ENCODE measurements at places on chromosomes 2 and 18.

DNA sequence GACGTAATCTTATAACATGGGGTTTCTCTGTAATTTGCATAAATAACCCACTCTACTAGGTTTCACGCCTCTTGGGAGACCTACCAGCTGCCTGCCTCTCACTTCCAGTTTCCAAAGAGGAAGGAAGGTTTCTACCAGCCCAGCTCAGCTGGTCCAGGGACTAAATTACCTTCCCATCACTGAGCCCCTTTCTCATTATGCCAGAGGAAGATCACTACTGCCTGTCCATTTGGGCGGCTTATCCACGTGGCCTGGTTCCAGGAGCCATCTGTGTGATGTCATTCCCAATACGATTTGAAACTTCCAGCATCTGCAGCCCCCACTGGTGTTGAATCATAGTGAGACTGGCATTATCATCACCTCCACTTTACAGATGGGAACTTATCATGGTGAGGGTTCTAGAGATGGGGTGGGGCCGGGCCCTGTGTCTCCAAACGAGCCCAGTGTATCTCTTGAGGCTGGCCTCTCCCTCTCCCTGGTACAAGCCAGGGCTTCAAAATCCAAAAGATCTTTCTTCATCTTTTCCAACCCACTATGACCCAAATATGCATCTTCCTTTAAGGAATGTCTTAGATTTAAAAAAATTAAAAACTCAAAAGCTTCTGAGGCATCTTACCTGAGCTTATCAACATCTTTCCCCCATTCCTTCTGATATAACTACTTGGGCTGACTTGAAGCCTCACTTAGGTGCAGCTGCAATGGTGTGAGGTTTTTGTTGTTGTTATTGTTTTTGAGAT, 140.8 kb downstream of the DDX1 start:
- no peak for DNase-seq

GRCh38 chr2:38269421-38269820, 107.7 kb downstream of the ATL2 start:
- DNase-seq = no peak

DNA sequence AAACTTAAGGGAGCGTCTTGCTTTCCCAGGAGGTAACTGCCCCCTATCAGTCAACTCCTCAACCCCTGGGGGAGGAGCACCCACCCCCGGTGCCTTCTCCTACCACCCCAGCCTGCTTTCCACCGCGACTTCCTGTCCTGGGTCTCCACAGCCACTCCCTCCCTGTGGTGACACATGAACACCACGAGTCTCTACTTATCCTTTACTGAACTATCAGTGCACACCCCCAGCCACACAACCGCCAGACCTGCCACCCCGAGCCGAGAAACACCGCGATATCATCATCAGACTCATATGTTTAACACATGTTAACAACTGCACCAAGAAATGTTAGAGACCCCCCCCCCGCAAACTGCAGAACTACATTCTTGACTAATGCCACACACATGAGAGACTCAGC, 43.3 kb downstream of the LONRF2 start:
- DNase-seq = no peak

GRCh38 chr2:175585496-175585895, 404.0 kb upstream of the ATP5MC3 start:
- no peak for DNase-seq

GRCh38 chr2:197077336-197077735, 150.8 kb upstream of the PGAP1 start:
- no peak for DNase-seq

- no peak for DNase-seq
Measured at GRCh38 chr2:178531168-178531567, 50.9 kb downstream of the PLEKHA3 start.

GRCh38 chr2:180419212-180419611, 412.1 kb upstream of the CWC22 start:
- DNase-seq = no peak

DNA sequence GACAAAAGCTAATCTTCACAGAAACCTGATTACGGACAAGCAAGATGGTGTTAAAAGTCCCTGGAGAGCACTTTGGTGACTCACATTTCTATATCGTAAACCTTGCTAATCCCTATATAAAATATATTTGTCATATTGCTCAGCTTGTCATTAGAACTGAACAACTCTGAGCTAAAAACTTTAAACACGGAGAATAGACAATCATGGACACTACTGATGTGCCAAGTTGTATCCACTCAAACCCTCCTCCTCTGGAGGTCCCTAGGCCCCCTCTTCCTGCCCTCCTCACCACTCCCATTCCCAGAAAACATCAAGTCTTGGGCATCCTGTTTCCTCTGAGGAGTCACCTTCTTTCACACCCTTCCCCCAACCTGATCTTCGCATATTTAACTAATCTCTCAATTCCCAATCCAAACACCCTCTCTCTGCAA, 138.7 kb upstream of the PID1 start:
- DNase-seq = no peak

GRCh38 chr2:75431763-75432162, 129.0 kb downstream of the EVA1A start:
- no peak for DNase-seq

DNA sequence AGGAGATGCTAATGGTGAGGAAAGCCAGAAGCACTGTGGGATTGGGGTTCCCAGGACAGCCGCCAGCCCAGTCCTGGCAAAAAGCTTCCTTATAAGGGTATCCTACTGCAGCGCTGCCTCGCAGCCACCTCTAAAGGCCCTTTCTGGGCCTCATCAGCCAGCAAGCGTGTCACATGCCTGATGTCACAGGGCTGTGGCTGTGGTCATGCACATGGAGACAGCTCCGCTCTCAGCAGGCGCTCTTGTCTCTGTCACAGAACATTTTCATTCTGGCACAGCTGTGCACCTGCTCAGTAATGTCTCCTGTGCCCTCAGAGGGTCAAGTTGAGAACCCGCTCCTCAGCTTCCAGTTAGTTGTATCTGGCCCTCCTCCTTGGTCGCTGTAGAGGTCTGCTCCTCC, 17.7 kb upstream of the MAL start:
- DNase-seq = no peak

GRCh38 chr2:74387346-74387745, 7.2 kb upstream of the DCTN1 start:
- DNase-seq = no peak

- DNase-seq = no peak
Measured at GRCh38 chr18:9867071-9867594, 18.6 kb upstream of the TXNDC2 start.

DNA sequence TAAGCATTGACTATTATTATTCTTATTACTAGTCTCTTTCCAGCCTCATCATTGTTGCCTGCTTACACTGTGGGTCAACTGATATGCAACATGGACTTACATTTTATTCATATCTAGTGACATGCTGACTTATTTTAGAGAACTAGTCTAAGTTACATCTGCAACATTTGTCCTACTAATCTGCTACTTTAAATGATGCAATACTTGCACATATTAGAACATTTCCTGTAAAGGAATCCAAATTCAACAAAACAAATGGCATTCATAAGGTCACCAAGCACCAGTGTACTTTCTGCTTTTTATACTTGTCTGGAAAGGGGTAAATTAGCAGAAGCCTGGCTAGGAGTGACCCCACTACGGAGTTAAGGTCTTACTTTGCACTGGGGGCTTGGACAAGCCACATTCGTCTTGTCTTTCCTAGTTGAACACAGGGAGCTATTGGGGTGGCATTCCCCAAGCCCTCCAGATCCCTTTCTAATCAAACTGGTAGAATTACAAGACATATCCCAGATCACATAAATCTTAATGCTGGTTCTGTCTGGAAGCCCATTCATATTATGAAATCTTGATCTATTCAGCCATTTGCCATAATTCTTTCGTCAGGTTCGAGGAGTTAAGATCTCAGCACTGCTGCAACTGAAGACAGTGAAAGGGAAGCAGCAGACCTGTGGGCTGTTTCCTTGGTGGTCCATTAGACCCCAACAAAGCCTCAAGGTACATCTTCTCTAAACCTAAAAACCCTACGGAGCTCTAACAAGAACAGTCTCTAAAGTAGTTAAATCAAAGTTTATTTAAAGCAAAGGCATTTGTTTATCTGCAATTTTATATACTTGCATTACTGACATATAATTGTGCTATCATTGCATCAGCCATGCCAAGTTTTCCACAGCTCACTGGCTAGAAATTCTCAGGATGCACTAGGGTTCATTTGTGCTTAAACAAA, 49.9 kb upstream of the RTN4 start:
- DNase-seq = peak; percentile 39

DNA sequence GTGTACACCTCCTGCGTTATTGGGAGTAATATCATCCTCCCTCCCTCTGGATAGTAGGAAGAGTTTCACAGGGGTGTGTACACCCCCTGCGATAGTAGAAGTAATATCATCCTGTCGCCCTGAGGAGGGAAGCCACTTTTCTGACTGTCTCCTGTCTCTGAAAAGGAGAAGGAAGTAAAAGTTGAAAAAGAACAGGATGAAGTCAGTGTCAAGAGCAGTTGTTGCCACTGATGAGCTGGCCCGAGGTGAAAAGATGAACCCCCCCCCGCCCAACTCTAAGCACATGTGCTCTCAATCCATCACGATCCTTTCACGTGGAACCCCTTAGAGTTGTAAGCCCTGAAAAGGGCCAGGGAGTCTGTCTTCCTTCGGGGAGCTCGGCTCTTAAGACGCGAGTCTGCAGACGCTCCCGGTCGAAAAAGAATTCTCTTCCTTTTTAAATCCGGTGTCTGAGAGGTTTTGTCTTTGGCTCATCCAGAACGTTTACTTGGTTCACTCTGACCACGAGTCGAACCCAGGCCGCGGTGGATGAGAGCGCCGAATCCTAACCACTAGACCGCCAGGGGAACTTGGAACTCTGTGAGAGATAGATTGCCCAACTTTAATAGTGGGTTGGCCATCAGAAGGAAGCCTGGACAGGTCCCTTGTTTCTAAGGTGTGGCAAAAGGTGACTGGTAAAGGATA, 22.4 kb upstream of the NAGK start:
- DNase-seq = no peak

DNA sequence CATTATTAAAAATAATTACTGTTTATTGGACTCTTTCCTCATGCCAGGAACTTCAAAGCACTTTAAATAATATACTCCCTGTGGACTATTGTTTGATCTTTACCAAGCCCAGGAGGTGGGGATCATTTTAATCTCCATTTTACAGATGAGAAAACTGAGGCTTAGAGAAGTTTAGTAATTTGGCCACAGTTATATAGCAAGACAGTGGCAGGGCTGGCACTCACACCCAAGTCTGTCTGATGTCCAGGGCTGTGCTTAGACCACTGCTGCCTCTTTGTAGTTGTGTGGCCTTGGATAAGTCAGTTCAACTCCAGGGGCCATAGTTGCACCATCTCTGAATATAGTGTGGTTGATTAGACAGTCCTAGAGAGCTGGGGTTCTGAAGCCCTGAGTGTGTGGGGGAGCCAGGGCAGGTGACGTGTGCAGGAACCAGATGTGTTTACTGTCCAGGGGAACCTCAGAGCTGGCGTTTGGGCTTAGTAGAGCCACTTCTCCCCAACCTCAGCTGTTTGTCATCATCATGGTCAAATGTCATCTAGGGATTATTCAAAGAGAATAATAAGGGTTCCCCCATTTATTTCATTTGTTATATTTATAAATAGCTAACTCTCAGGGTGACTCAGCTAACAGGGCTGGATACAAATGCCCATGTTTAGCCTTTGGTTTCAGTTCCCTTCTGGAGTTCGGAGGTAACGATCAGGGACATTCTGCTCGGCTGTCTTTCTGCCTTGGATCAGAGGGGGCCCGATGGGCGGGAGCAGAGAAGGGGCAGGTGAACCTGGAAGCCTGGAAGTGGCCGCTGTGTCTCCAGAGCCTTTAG, 68.0 kb downstream of the BOLA3 start:
- DNase-seq = no peak

DNA sequence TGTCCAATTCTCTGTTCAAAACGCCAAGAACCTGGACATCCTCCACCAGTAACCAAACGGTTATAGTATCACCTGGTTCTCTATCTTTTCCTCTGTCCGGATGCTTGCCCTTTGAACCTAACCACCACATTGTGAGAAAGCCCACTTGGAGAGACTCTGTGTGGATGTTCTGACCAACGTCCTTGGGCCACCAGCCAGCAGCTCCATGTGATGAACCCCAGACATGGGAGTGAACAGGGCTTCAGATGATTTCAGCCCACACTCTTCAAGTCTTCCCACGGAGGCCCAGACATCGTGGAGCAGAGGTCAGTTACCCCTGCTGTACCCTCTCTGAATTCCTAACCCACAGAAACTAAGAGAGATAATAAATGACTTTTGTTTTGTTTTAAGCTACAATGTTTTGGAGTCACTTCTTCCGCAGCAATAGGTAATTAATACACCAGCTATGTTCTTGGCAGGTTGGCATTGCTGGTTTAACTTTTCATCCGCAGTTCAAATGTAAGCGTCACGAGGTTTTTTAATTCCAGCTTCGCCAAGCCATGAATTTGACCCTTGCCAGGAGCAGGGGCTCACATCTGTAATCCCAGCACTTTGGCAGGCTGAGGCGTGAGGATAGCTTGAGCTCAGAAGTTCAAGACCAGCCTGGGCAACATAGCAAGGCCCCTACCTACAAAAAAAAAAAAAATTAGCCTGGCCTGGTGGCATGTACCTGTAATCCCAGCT, 36.1 kb upstream of the ZNF532 start:
- DNase-seq = no peak

DNA sequence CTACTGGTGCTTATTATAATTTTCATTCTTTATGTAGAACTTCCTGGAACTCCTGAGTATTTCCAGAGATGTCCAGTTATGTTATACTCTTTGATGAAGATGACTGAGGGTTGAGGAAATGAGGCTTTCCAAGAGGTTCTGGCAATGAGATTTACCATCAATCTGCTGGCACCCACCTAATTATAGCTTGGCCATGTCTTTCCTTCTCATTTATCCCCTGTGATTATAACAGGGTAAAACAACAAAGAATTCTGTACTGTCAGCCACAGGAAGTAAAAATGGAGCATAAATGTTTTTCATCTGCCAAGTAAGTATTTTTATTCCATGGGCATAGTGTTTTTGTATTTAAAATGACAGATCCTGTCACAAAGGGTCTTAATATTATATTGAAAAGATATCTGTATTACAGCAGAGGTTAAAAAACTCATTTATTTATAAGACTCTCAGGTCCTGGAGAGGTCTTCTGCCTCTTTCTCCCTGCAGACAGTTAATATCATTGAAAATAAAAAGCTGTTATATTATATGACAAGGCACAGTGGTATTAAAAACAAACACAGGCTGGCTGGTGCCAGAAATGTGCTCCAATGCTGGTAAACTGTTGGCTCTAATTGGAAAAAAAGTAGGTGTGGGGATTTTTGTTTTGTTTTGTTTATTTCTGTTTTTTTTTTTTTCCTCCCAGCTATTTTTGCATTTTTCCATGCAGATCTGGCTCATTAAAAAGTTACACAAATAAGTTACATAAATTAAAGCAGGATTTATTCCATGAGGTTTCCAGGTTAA, 1764.1 kb upstream of the CELF4 start:
- DNase-seq = no peak

DNA sequence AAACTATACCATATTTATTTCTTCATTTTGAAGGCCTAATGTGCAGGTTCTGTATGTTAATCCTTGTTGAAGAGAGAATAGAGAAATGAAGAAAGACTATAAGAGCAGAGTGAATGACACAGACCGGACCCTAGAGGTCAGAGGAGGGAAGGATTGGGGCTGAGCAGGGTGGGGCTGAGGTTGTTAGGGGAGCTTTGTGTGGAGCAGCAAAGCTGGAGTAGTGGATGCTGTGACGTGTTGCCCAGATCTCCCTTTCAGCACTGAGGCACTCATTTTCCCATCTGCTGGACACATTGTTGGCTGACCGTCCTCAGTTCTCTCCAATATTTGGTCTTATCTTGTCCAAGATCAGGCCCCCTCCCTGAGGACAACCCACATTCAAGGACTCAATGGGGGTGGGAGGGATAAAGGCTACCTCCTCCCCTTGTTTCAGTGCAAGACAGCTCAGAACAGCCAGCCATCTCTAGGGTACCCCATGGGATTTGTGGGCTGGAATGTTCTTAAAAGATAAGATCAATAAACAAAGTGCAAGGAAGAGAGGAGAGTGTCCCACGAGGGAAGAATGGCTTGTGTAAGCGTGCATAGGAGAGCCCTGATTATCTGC, 143.6 kb downstream of the TDRD15 start:
- DNase-seq = no peak
